ENCODE measurements at places on chromosomes 2 and 18.

DNA sequence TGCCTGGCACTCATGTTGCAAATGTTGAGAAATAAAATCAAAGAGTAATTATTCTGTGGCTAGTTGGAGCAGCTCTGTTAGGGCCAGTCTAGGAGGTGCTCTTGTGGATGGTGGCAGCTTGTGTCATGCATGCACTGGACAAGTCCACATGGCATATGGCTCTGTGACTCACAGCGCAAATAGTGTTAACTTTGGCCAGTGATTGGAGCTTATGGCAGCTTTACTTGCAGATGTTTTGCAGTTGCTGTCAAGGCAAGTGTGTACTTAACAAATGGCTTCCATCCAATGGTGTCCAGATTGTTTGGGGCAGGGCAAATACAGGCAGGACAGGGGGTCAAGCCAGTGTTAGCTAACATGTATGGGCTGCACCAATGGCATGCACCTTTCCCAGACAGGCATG, 26.1 kb upstream of the TMX3 start:
- no peak for DNase-seq

- DNase-seq, result no peak
These were observed 115.3 kb upstream of the NDUFV2 start for GRCh38 chr18:8987241-8987640.

- DNase-seq, result no peak
These were observed 3.7 kb upstream of the TUBA4B start for GRCh38 chr2:219249203-219249980.

GRCh38 chr2:73295751-73296400, 2.5 kb upstream of the EGR4 start:
- no peak for DNase-seq

GRCh38 chr2:54285451-54285850, 29.4 kb upstream of the TSPYL6 start:
- DNase-seq, result no peak

DNA sequence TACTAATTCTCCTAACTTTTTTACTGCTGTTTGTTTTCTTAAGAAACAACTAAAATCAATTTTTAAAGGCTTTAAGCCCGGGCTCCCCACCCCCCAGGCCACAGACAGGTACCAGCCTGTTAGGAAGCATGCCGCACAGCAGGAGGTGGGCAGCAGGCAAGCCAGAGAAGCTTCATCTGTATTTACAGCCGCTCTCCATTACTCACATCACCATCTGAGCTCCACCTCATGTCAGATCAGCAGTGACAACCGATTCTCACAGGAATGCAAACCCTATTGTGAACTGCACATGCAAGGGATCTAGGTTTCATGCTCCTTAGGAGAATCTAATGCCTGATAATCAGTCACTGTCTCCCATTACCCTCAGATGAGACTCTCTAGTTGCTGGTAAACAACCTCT, 517.0 kb downstream of the NRXN1 start:
- DNase-seq, result no peak

- peak; percentile 93 for DNase-seq
These were observed 131.2 kb upstream of the TTC27 start for GRCh38 chr2:32496662-32497061.

- DNase-seq, result no peak
These were observed 132.0 kb downstream of the ZNF804A start for GRCh38 chr2:184730288-184730687.

GRCh38 chr2:32951672-32952071, 4.9 kb downstream of the LTBP1 start:
- peak; percentile 51 for DNase-seq

- DNase-seq, result no peak
These were observed at the start of gene DPP10 for GRCh38 chr2:114442510-114442909. Gene DPP10, plus strand, starts transcription at chr2:114442641.

GRCh38 chr2:185221-185620, 78.6 kb downstream of the SH3YL1 start:
- no peak for DNase-seq

DNA sequence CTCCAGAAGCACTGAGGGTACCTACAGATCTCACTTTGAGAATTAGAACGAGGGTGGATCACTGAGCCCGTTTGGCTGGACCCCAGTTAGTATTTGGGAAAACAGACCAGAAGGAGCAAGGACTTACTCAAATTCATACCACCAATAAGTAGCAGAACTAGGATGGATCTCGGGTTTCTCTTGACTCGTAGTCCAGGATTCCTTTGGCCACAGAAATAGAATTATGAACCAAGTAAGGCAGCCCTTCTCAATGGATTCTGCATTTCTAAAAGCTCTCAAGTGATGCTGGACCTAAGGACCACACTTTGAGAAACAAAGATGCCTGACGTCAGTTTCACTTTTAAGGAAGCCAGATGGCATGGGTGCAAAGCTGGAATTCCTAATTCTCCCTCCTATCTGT, 153.0 kb downstream of the KLHL29 start:
- no peak for DNase-seq

DNA sequence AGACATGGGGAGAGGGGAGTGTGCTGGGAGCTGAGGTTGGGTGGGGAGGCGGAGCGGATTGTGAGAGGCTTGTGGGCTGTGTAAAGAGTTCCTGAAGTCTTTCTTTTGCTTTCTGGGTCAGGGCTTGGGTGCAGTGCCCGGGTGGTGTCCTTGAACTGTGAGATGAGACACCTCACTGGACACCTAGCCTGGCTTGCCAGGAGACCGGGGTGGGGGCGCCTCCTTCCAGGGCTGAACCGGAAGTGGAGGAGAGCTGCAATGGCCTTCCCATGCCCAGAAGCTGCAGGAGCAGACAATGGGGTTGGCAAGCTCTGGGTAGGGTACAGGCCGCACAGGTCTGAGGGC, 4.3 kb downstream of the TMEM37 start:
- DNase-seq, result no peak

DNA sequence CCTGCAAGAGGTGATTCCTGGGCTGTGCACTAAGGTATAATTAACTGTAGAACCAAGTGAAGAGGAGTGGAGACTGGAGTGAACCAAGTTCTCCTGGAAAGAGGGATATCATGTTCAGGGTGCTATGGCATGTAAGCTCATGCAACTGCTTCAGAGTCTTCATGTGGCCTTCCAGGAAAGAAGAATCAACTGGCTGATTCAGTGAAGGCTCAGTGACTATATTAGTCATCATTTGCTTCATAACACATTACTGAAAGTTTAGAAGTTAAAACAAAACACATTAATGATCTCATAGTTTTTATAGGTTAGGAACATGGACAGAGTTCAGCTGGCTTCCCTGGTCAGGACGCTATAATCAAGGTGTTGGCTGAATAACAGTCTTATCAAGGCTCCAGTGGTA, 1200.8 kb upstream of the GYPC start:
- no peak for DNase-seq

DNA sequence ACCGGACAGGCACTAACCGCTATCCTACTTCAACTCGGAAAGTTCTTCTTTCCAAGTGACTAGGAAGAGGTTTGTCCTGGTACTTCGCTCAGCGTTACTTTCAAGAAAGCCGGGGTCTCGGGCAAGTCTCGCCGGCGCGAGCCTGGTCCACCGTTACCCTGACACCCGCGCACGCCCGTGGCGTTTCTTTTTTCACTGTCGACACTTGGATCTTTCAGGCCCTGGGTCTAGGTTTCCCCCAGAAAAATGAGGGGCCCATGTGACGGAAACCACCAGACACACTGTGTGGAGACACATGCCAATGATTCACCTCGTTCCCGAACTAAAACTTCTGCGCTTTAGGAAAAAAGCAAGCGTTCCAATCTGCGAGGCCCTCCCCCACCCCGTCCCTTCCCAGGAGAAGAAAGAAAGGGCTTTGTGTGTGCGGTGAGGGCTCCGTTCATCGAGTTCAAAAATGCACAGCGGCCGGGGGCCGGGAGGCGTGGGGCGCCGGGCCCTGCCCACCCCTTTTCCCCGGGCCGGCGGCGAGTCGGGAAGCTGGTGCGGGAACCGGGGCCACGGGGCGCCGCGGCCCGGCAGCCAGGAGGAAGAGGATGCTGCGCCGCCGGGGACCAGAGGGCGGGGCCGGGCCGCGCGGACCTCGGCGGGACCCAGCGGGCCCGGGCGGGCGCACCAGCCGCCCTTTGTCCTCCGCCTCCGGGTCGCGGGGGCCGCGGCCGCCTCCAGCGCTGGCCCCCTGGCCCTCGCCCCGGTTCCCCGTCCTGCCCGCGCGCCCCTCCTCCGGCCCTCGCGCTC, 2.6 kb downstream of the ZNF521 start:
- peak; percentile 3 for DNase-seq

GRCh38 chr2:168694173-168694572, 108.3 kb upstream of the NOSTRIN start:
- no peak for DNase-seq

GRCh38 chr2:216657980-216658379, 24.8 kb downstream of the IGFBP2 start:
- DNase-seq, result no peak

GRCh38 chr2:127645395-127646291, at the start of gene GPR17:
Gene GPR17, plus strand, starts transcription at chr2:127646153. Its CDS starts 4,583 bp downstream, at chr2:127650736.
- no peak for DNase-seq

Data from inflammatory macrophage treated with lipopolysaccharide for 4 hours (primary cell).